GM23248 (cell line): ENCODE measurements at places on chromosomes 16 and 17.

DNA sequence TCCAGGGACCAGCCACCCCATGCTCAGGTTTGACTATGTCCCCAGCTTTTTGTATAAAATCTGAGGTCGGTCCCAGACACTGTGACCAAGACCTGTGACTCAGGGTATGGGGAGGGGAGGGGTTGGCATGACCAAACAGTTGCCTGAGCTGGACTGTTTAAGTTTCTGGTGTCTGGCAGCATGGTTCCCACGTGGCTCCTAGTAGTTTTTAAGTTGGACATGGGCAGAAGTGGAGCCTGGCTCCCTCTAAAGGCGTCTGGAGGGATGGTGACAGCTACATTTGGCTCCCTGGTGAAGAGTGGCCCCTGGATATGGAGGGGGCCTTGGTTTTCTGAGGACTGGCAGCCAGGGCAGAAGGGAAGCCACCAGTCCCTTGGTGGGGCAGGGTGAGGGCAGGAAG lies 7.9 kb downstream of the SMCR8 start:
- DNase-seq, result peak; percentile 63

GRCh38 chr17:38464251-38464722 lies 36.0 kb downstream of the ARHGAP23 start:
- DNase-seq, result peak; percentile 80

GRCh38 chr16:57993438-57993837 lies 7.0 kb downstream of the ZNF319 start:
- DNase-seq, result no peak

- DNase-seq, result peak; percentile 68
Observed at GRCh38 chr16:69040144-69040909, 65.1 kb upstream of the HAS3 start.

GRCh38 chr16:80687606-80688005 lies 116.8 kb downstream of the CDYL2 start:
- DNase-seq, result no peak

DNA sequence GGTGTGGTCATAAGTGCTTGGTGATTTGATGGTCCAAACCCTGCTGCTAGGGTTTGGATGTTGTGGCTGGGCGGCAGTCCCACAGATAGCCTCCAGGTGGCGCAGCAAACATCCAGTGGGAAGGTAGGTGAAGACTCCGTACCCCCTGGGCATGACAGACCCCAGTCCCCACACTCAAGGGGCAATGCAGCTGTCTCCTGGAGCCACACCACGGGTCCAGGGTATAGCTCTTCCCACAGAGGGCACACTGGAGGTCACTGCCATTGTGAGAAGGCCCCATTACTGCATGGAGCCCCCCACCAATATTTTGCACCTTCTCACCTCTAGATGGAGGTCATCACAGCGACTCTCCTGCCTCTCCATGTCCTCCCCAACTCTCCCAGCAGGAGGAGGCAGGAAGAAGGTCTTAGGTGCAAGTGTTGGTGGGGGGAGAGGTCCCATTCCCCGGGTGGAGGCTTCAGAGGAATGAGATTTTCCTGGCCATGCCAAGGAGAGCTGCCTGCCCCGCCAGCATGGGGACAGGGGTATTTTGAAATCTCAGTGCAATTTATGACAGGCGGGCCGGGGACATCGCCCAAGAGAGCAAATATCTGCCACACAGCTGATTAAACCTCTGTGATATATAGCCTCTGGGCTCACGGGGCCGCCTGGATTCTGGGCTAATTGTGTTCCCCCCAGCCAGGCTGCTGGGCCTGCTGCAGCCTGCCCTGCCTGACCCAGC lies 17.1 kb upstream of the C17orf113 start:
- peak; percentile 51 for DNase-seq

- peak; percentile 69 for DNase-seq
Observed at GRCh38 chr17:81391936-81392908, 3.0 kb upstream of the BAHCC1 start.

- DNase-seq, result peak; percentile 97
Observed at GRCh38 chr17:10114931-10115535, 83.4 kb downstream of the GAS7 start.

DNA sequence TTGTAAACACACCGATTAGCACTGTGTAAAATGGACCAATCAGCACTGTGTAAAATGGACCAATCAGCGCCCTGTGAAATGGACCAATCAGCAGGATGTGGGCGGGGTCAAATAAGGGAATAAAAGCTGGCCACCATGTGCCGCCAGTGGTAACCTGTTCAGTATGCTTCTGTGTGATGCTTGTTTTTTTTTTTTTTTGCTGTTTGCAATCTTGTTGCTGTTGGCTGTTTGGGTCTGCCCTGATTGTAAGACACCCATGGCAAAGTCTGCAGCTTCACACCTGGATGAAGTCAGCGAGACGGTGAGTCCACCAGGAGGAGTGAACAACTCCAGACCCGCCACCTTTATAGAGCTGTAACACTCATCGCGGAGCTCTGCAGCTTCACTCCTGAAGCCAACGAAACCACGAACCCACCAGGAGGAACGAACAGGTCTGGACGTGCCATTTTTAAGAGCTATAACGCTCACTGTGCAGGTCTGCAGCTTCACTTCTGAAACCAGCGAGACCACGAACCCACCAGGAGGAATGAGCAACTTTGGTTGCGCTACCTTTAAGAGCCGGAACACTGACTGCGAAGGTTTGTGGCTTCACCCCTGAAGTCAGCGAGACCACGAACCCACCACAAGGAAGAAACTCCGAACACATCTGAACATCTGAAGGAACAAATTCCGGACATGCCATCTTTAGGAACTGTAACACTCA lies 85.0 kb upstream of the MED9 start:
- DNase-seq, result peak; percentile 13

DNA sequence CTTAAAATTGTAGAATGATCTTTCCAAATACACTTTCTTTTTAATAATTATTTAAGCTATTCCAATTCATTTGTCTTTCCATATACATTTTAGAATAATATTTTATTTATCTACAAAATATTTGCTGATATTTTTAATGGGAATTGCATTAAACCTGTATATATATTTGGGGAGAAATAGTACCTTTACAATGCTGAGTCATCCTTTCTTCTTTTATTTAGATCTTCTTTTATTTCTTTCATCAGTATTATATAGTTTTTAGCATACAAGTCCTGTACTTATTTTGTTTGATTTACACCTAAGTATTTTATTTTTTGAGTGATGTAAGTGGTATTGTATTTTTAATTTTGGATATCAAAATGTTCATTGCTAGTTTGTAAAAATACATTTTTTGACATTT lies 639.5 kb upstream of the GOT2 start:
- no peak for DNase-seq

- DNase-seq, result no peak
Observed at GRCh38 chr16:10541366-10541765, 39.0 kb downstream of the EMP2 start.

GRCh38 chr16:66979011-66979717 lies 9.2 kb upstream of the CES4A start:
- DNase-seq, result peak; percentile 66

- no peak for DNase-seq
Observed at GRCh38 chr16:85349365-85350145, 237.3 kb upstream of the CIBAR2 start.

DNA sequence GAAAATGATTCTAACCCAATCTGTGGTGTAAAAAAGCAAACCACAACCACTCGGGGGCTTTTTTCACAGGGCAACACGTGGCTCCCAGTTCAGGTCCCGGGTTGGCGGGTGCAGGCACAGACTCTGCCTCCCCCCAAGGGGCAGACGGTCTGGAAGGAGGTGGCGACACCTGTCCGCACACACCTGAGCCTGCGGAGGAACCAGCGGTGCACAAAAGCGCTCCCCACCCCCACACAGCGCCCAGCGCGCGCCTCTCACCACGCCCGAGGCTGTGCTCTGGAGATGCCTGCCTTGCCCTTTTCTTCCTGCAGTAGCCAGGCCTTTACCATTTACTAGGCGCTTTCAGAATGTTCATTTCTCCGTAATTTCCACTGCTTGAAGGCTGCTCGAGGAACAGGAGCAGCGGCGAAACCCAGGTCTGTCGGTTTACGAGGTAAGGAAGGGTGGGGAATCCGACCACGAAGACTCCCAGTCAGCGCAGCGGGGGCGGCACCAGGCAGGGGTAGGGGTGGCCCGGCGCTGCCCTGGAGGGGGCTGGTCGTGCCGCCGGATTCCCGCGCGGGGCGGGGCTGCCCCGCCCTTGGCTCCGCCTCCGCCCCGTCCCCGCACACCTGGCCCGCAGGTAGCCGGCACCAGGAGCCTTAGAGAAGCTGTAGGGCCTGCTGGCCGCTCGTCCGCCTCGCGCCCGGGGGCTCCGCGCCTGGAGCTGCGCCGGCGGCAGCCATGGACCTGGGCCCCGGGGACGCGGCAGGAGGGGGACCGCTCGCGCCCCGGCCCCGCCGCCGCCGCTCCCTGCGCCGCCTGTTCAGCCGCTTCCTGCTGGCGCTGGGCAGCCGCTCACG lies at the start of gene USP43:
Gene USP43 (plus strand): TSS at position 608 of the 842 bp plus-strand sequence. CDS start 116 bp downstream, at position 724.
- DNase-seq, result peak; percentile 31

DNA sequence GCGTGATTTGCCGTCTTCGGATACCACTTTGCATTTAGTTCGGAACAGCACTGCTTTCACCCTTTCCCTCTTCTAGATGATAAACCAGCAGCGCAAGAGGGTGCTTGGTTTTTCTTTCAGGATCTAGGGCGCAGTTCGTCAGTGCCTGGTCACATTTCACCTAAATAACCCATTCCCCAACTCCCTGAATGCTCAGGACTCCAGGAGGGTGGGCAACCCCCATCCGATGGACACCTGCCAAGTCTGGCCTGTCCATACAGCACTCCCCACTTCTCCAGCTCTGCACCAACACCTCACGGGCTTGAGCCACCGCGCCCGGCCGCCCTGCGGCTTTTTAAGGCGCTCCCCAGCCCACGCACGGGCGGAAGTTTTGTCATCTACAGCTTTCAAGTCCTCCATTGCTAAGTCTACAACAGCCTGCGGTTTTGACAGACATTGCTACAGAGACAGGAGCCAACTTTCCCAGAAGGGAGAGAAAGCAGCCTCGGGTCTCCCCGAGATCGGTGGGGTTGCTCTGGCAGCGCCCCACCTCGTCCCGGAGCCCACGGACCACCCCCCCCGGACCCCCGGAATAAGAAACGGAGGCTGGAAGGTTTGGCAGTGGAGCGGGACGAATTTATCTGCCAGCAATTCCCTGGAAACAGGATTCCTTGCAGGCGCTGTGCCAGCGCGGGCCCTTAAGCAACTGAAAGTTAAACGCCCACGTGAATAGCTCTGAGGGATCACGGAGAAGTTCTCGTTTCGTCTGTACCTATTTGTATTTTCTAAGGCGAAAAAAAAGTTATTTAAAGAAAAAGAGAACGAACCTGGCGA lies 38.6 kb upstream of the SLFN13 start:
- DNase-seq, result peak; percentile 91

GRCh38 chr17:80830020-80830780 lies 161.4 kb upstream of the CHMP6 start:
- no peak for DNase-seq

GRCh38 chr17:79915850-79916430 lies 76.7 kb upstream of the CBX4 start:
- peak; percentile 55 for DNase-seq

GRCh38 chr17:82262344-82262743 lies 11.2 kb downstream of the CSNK1D start:
- DNase-seq, result no peak

GRCh38 chr16:48025359-48025758 lies 130.4 kb downstream of the ABCC12 start:
- DNase-seq, result no peak

DNA sequence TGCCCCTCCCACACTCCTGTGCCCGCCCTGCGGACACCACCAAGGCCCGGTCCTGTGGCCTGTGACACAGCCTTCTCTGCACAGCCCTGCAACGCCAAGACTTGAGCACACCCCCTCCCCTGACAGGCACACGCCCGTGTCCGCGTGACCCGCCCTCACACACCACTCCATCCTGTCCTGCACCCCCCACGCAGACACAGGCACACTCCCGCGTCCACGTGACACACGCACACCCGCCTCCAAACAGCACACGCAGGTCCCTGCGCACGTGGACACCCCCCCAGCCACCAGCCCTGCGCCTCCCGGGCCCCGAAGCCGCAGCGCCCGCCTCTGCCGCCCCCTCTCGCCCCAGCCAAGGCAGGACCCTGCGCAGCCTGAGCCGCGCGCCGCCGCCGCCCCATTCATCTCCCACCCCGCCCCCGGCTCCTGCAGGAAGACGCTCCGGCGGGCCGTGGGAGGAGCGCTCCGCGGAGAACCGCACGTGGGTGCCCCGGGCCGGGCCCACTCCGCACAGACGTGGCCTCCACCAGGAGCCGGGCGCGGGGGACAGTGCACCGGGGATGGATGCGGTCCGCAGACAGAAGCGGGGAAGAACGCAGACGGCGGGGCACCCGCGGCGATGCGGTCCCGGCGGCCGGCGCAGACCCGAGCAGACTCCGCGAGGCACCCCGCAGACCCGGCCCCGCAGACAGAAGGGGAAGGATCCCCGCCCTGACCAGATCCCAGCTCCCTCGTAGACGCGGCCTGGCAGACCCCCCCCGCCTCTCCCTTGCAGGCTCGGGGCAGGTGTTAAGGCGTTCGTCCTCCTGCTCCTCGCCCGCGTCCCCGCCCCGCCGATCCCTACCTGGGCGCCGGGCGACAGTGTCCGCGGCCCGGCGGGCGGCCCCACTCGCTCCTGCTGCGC lies 506 bp downstream of the CAMKK1 start:
- peak; percentile 86 for DNase-seq

- no peak for DNase-seq
Observed at GRCh38 chr17:67280279-67280678, 35.3 kb upstream of the HELZ start.

DNA sequence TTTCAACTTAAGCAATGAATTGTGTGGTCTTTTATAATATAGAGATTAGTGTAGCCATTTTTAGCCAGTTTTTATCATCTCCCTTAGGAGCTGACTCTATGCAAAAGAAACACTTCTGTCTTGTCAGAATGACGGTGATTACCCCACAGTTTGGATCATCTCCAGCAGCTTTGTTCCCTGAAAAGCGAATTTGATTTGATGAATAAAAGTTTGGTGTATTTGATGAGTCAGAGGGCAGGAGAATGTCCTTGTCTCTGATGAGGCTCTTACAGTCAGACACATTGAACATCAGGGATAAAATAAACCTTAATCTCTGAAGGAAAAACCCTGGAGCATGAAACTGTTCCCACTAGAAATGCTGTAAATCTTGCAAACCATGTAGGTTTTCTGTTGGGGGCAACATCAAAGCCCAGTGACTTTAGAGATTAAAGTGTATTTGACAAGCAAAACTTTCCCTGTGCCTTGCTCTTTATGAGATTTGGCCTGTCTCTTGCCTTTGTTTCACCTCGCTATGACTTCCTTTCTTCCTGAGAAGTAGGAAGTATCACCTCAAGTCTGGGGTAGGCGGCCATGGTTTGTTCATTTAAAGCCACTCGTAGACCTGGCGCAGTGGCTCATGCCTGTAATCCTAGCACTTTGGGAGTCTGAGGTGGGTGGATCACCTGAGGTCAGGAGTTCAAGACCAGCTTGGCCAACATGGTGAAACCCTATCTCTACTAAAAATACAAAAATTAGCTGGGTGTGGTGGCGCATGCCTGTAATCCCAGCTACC lies 209.3 kb downstream of the FTO start:
- peak; percentile 89 for DNase-seq

- peak; percentile 43 for DNase-seq
Observed at GRCh38 chr17:50903604-50904517, 37.7 kb upstream of the TOB1 start.
